ENCODE measurements at places on chromosomes 4 and X. TPM values are rescaled to one million over a fixed set of nuclear protein-coding genes. Genes with fewer than 3 reads are reported as not detected.

DNA sequence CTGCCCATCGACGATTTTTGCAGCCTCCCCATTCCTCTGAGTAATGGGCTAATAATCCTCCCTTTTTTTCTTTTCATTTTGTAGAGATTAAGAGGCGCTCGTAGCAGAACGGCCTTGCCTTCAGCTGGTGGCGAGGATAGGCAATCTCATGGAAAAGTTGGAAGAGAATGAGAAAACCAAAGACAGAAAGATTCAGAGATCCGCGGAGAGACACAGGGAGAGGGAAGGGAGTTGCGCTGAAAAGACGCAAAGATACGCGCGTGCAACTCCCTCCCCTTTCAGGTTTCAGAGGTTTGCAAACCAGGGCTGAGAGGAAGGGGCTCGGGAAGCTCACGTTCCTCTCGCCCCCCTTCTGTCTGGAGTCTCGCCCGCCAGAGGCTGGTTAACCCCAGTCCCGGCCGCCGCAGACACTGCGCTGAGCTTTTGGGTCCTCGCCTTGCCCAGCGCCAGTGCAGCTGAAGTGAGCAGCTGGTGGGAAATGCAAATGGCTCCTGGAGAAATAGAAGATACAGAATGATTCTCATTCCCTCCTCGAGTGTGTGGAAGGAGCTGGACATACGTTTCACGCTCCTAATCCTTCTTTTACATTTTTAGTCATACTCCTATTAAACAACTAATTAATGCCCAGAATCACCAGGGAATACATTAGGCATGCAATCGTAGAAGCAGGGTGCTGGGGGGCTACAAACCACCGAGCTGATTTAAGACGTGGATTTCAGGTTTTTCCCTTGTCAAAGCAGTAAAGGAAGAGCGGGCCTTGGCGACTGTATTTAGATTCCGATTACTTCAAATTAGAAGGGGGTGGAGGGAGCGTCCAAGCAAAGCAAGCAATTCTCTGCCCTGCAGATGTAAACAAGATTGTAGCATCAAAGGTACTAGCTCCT is 16.6 kb upstream of the PITX2 start:
- no peak overlapping the region for H3K4me3 ChIP-seq
- no peaks in the 10 kb centered on the region for H3K4me1 ChIP-seq
- no peak for DNase-seq
- H3K27ac ChIP-seq: no peak overlapping the region
- no peaks in the 10 kb centered on the region for H3K36me3 ChIP-seq

DNA sequence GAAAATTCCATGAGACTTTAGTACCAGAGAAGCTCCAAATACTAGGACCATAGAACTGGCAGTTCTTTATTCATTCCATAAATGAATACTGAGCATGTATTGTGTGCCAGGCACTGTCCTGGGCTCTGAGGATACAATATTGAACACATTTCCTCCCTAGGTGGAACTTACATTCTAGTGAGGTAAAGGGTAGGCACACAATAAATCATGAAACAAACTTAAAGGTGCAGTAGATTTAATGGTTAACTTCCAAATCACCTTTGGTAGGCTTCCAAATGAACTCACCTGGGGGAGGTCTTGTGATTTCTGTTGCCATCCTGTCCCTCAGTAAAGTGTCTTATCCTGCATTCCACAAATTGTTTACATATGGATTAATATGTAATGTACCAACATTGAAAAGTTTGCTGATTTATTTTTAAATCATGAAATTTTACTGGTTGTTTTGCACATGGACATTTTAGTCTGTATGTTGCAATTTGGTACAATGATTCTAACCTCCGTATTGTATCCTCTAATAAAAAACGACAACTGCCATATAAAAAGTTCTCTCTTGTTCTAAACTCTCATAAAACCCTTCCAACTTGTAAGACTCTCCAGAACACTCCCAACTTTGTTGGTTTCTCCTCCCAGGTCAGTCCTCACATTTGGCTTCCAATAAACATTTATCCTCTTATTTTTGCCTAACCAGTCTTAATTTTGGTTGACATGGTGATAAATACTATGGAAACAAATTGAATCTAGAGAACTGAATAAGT is 4.5 kb upstream of the MAGEA11 start:
- no peak for DNase-seq
- no peaks in the 10 kb centered on the region for H3K36me3 ChIP-seq
- H3K4me1 ChIP-seq: no peaks in the 10 kb centered on the region
- H3K27ac ChIP-seq: no peak overlapping the region
- no peak overlapping the region for H3K4me3 ChIP-seq

DNA sequence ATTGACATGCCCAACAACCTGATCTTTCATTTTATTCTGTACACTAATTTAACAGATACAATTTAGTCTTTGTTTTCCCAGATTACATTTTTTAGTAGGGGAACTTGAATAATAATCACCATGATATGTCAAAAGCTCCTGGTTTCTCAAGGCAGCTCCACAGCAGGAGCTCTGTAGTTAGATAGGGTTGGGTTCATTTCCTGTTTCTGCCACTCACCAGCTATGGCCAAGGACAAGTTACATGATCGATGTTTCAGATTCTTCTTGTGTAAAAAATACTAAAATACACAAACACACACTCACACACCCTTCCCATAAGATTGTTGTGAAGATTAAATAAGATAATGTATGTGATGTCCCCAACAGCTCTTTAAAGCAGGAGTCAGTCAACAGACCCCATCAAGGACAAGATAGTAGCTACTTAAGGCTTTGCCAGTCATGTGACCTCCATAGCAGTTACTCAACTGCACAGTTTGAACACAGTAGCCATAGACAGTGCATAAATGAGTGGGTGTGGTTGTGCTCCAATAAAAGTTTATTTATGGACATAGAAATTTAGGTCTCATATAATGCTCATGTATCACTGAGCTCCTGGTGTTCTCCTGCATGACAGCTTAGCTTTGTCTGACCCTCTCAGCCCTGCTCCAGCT is 18.4 kb downstream of the GUCY1A1 start:
- H3K4me1 ChIP-seq: peaks cover 74% of the 10 kb centered on the region
- peak overlapping the region; percentile 93 for H3K27ac ChIP-seq
- H3K36me3 ChIP-seq: no peaks in the 10 kb centered on the region

REELD1 gene
- total RNA-seq: 0.18 TPM

Data from Karpas-422 (cell line).